ENCODE measurements at places on chromosomes 11 and 22.

GRCh38 chr11:72719144-72719543 is 33.1 kb downstream of the ARAP1 start:
- no peak for DNase-seq

- no peak for DNase-seq
Observed at GRCh38 chr11:67312187-67313021, 9.1 kb downstream of the SSH3 start.

GRCh38 chr11:120523196-120523595 is 11.6 kb downstream of the GRIK4 start:
- peak; percentile 52 for DNase-seq

GRCh38 chr11:720642-721246 is 14.7 kb downstream of the EPS8L2 start:
- DNase-seq, result no peak

DNA sequence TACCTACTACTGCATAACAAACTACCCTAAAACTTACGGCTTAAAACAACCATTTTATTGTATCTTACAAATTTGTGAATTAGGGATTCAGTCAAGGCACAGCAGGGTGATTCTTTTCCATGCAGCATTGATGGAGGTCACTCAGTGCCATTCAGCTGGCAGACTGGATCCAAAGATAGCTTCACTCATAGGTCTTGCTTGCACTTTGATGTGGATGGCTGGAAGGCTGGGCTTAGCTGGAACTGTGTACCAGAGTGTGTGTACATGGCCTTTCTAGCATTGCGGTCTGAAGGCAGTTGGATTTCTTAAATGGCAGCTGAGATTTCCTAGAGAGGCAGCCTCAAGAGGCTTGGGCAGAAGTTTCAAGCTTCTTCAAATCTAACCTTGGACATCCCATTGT is 25.0 kb downstream of the YAP1 start:
- no peak for DNase-seq

DNA sequence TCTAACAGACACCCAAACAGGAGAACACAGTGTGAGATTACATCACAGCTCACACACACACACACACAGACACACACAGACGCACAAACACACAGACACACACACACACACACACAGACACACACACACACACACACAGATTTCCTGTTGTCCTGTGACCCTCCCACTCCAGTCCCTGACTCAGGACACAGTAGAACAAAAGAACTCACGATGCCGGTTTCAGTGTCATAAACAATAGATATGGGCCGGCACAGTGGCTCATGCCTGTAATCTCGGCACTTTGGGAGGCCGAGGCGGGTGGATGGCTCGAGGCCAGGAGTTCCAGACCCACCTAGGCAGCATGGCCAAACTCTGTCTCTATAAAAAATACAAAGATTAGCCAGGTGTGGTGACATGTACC is 13.8 kb upstream of the KAT5 start:
- DNase-seq, result no peak

- DNase-seq, result no peak
Observed at GRCh38 chr11:7417328-7417727, 68.0 kb upstream of the OLFML1 start.

DNA sequence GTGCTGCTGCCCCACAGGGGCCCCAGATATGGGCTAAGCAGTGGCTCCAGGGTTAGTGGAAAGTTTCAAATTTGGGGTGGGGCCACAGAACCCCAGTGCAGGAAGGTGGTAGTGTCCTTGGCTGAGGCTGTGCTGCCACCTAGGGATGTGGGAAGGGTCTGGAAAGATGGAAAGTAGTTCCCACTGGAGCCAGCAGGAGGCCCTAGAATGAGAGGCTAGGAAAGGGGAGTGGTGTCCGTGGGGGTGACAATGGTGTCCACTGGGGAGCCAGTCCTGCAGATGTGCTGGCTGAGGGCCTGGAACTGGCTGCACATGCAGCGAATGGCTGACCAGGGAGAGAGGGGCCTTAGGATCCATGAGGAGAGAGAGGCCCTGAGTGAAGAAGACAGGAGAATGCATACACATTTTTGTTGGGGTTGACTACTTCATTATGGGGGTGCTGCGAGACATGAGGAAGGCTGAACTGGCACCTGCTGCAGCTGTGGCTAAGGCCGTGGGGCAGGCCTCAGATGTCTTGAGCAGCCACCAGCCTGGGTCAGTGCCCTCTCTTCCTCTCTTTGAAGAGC is 21.1 kb downstream of the RFPL3 start:
- DNase-seq, result no peak

GRCh38 chr11:7531011-7531410 is 17.2 kb downstream of the PPFIBP2 start:
- no peak for DNase-seq

DNA sequence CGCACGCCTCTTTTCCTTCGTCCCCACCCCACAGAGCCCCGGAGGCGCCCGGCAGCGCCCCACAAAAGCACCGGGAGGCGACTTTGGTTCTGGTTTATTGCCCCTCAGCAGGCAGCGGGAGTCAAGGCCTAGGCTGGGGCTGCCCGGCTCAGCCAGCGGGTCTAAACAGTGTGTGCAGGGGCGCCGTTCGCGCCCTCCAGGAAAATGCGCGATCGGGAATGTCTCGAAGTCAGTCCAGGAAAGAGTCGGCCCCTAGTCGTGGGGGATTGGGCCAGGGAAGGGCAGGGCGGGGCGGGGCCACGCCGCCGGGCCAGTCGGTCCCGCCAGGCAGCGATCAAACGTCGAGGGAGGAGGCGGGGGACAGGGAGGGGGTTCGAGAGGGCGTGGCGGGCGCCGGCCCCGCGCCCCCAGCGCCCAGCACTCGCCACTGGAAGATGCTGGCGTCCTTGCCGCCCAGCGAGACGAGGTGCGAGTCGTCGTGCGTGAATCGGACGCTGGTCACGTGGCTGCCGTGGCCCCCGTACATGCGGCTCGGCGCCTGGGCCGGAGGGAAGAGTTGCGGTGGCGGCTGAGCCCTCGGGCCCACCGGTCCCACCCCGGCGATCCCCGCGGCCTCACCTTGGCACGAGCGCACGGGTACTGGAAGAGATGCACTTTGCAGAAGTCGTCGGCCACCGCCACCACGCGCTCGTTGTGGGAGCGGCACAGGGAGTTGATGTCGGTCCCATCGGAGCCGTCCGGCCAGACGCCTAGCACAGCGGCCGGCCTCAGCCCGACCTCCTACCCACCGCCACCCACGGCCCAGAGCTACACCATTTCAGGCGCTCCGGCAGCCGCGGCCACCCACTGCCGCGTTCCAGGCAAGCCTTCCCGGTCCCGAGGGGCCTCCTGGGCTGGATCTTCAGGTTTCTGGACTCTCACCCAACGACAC is 741 bp upstream of the MTA2 start:
- no peak for DNase-seq

DNA sequence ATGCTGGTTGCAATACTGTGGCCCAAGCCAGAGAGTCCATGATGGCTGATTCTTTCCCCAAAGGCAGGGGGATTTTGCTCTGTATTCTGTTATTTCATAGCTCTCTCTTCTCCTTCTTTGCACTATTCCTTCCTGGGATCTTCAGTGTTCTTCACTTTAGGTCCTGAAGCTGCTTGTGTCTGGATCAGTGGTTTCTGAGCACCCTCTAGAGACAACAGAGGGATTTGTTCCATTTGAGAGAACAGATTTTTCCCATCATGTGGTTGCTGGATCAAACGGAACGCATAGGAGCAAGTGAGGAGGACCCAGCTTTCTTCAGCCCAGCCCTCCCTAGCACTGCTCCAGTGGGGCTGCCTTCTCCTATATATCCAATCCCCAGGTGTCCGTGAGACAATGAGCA is 68.7 kb upstream of the SYN3 start:
- DNase-seq, result no peak

GRCh38 chr22:31973739-31974138 is 29.4 kb downstream of the YWHAH start:
- DNase-seq, result no peak

DNA sequence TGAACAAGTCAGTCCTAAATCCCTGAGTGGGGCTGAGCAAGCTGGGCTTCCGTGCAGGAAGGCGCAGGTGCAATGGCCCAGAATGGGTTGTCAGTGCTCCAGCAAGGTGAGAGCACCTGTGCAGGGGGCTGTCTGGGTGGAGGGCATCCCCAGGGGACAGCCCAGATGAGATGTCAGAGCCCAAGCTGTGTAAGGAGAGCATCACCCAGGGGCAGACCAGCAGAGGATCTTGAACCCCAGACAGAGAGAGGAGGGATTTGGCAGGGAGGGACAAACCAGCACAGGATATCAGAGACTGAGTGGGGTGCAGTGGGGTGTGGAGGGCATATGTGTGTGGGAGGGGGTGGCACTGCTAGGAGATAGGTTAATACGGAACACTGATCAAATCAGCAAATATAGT is 114.9 kb upstream of the TMEM45B start:
- no peak for DNase-seq

DNA sequence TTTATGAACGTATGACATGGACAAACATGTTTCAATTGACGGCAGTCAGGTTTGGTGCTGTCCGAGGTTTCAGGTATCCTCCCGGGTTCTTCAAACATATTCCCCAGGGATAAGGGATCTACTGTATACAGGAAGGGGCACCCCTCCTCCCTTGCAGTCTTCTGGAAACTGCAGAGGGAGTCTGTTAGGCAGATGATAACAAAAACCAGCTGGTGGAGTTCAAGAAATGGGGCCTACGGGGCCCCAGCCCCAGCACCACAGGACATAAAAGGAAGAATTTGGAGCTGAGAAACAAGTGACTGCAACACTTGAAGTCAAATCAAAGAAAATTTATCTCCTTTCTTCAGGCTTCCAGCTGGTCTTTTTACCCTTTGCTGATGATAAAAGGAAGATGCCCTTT is 32.1 kb downstream of the SNU13 start:
- DNase-seq, result no peak

Measured in SHP77 treated with DMSO at 0.1 percent for 48 hours (cell line).